ENCODE measurements at places on chromosomes 7 and 10.

DNA sequence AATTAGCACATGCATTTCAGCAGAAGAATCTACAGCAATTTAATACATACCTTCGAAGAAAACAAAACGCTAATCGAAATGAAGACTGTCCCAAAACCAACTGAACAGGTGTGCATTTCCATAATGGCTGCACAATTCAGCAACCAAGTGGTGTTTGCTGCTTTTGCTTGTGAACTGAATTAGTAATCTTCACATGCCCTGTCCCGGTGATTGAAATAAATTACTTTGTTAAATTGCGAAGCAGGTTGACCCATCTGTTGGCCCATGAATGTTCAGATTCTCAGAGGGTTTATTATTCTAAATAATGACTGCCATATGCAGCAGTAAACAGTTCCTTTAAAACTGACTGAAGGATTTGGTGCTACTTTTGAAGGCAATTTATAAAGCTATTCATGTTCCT, 445.2 kb upstream of the NFE2L3 start:
- DNase-seq, result no peak

DNA sequence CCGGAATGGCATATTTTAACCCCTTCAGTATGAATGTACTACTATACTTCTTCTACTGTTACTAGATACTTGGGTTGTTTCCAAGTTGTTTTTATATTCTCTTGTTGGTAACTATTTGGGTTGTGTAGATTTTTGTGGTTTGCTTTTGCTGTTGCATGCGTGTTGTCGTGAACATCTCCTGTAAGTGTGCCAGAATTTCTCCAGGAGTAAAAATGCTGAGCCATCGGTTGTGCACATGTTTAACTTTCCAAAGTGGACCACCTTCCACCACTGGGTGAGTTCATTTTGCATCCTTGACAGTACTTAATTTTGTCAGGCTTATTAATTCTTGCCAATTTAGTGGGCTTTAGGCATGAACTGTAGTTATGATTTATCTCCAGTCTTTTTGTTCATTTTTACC, 47.9 kb downstream of the CSGALNACT2 start:
- no peak for DNase-seq

- peak; percentile 54 for DNase-seq
Measured at GRCh38 chr10:79444199-79445119, 965 bp downstream of the ZCCHC24 start.

GRCh38 chr7:143351060-143351459, 11.5 kb downstream of the FAM131B start:
- DNase-seq, result no peak

DNA sequence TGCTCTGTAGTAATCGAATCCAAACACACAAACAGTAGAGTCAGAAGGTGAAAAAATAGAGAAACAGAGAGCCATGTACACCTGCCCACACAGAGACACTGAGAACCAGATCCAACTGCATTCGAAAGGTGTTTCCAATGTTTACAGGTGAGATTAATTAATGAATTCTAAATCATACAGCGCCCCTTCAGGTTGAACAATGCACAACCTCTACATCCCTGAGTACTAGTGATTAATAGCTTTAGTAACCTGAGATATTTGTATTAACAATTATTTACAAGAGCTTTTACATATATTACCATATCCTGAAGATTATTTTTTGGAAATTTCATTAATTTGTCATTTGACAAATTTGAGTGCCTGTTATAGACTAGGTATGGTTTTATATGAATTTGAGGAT, 7.6 kb upstream of the MRC1 start:
- DNase-seq, result no peak

DNA sequence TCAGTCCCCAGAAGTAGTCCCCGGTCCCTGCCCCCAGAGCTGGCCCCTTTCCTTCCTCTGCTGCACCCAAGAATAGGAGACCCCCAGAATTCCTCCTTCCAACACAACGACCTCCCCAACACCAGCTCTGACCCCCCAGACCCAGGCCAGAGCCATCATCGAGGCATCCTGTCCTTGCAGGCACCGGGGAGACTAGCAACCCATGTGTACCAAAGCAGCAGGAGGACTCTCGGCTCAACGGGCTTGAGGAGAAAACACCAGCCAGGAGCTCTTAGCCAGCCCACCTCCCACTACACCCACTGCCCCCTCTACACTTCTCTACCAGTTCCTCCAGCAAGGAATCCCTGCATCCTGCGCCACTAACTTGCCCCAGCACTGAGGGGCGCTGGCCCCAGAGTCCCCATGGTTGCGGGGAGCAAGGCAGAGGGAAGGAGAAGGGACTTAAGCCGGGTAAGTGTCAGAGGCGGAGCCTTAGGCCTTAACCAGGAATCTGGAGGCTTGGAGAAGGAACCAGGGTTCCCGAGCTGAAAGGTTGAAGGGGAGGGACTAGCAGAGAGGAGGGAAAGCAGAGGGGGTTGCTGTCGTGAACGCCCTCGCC, 3.9 kb downstream of the GRID1 start:
- DNase-seq, result no peak

DNA sequence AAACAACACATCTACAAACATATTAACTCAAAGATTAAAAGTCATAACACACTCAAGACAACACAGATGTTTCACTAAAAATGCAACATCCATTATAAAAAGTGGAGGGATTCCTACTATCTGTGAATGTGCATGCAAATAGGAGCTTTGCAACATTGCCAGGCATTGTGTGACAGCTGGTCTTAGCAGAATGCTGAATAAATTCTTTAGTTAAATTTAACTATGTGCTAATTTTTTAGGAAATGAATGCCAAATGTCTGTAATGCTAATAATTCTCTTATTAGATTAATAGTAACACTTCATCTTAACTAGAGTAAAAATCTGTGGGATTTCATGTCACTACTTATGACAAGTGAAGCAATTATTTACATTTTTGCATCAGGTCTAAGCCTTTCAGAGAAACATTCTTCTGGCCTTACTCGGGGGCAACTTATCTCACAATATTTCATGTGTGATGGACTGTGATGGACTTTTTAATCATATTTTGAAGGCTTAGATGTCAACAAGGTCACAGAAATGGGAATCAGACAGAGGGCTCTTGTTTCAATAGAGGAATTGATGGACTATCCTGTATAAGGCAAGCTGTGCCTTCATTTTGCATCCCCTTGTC, 524.6 kb upstream of the KCND2 start:
- DNase-seq, result no peak

- no peak for DNase-seq
Measured at GRCh38 chr7:117325836-117326235, 3.0 kb upstream of the WNT2 start.

GRCh38 chr10:124197371-124198124, 104.2 kb upstream of the CHST15 start:
- DNase-seq, result no peak

DNA sequence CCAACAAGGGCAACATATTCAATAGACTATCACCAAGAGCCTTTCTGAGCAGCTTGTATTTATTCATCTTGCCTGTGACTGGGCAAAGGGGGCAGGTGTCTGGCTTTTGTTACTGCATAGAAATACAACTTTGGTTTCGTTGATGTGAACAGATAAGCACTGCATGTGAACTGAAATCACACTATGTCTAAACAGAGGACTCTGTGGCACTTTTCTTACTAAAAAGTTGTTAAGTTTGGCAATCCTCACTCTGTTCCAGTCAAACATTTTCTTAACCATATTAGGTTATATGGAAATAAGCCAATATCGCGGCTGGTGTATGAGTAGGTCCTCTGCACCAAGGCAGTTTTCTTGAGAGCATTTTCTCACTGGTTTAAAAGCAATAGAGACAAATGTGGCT, 48.5 kb downstream of the CALD1 start:
- DNase-seq, result no peak

DNA sequence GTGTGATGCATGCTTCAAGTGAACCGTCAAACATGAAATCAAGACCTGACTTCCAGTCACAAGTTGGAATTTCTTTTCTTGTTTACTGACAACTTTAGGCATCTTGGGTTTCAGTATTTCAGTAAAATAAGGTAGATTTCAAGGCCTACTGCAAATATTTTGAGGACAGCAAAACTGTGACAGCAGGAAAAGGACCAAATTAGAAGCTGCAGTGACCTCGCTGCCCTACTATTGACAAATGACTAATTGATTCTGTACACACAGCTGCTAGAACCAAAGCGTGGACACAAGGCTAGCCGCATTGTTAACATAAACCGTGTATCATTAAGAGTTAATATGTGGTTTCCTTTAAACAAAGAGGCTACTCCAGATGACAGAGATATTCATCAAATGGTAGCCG, 105.7 kb upstream of the SEC61G start:
- DNase-seq, result no peak

DNA sequence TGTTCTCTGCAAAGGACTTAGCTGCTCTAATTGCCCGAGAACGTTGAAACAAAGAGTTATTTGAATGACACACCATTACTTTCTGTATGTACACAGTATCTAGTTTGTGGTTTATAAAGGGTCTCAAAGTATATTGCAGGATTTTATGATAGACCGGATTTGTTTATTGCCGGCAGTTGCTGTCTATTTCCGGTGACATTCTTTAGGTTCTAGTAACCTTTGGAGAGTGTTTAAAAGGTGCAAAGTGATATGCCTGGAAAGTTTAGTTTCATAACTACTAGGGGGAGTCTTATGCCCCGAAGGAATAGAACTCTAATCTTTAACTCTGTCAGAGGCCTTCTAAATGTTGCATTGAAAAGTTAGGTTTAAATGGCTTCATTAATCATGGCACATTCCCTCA, 63.8 kb downstream of the PAPSS2 start:
- no peak for DNase-seq

GRCh38 chr10:12279281-12279680, 70.1 kb upstream of the CAMK1D start:
- no peak for DNase-seq

GRCh38 chr7:97081521-97082300, 35.8 kb upstream of the SDHAF3 start:
- DNase-seq, result no peak

GRCh38 chr10:101094121-101094879, 32.5 kb downstream of the KAZALD1 start:
- no peak for DNase-seq

DNA sequence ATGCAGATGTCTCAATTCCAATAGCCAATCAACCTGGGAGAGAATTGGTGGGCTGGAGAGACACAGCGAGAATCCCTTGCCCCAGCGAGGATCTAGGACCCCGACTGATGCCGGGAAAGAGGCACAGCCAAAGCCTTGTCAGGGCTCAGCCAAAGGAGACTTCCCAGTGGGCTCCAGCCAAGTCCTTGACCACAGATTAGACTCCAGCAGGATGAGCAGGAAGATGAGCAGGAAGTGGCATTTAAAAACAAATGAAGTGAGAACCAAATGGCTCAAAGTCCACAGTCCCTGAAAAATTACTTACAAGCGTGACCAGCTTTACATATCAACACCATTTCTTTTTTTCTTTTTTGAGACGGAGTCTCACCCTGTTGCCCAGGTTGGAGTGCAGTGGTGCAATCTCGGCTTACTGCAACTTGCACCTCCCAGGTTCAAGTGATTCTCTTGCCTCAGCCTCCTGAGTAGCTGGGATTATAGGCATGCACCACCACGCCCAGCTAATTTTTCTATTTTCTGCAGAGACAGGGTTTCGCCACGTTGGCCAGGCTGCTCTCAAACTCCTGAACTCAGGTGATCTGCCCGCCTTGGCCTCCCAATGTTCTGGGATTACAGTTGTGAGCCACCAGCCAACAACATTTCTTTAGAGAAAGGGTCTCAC, 40.2 kb downstream of the CTBP2 start:
- DNase-seq, result no peak

DNA sequence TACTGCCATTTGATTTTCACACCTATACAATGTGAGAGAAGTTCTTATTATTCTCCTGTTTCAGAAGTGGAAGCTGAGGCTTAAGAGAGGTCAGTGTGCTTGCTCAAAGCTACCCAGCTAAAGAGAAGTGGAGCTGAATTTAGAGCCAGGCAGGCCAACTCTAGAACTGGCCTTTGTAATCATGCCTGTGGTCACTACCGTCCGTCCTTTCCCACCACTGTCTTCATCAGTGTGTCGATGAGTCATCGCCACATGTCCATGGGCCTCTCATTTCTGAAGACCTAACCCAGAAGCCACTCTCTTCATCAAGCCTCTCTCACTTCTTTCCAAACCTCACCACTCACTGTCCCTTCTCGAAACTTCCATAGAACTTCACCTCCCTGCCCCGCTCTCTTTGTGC, 237.8 kb downstream of the KIAA1217 start:
- no peak for DNase-seq

DNA sequence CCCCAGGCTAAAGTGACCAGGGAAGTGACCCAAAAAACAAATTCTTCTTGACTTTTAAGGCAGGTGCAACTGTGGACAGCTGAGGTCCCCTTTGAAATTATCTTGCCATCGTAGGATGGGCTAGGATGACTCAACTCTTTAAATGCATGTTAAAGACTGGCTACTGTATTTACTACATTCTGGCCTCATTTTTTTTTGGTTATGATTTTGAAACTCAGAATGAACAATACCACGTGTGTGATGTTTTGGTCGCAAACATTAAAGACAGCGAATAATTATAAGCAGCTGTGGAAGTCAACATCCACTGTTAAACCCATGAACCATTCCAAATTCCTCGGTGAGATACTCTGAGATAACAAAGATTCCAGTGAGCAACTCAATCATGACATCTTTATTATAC, 1.2 kb upstream of the SLC13A4 start:
- no peak for DNase-seq

DNA sequence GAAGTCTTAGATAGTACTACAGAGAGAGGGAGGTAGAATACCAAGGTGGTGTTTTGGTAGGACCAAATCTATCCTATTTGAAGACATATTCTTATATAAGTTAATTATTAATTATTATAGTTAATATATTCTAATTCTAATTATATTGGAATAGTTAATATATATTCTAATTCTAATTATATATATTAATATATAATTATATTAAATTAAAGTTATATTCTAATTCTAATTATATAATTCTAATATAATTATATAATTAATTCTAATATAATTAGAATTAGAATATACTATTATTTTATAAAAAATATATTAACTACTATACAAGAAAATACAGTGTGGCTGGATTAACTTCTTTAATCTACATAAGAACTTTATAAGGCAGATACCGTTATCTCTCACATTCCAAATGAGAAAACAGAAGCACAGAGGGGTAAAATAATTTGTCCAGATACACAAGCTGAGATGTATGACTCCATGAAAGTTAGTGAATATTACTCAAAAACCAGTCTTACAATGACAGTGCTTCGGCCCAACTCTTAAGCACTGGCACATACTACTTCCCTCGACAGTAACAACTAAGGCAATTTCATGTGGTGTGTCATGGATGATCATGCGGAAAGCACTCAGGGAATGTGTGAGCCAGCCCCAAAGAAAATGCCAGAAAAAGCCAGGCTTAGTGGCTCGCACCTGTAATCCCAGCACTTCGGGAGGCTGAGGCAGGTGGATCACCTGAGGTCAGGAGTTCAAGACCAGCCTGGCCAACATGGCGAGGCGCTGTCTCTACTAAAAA, 42.6 kb downstream of the TYW1B start:
- no peak for DNase-seq

GRCh38 chr10:91103384-91104192, 116.9 kb upstream of the PCGF5 start:
- DNase-seq, result no peak

DNA sequence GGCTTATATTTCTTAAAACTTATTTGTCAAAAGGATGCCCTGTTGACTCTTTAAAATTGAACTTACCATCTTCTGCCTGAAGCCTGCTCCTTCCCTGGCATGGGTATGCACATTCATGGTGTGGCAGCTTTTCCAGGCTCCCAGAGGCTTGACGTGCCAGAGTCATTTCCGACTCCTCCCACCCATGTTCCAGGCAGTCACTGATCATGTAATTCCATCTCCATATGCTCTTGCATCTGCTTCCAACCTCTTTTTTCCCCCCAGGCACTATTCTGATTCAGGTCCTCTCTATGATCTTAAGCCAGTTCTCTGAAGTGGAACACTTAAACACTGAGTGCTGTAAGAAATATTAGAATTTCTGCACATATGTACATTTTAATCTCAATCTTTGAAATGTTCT, 82.2 kb downstream of the CFAP58 start:
- no peak for DNase-seq
